K562 (cell line): ENCODE measurements at places on chromosomes 2 and 18. TPM values are rescaled to one million over a fixed set of nuclear protein-coding genes. Genes with fewer than 3 reads are reported as not detected.

- no peak for DNase-seq
- H3K4me3 ChIP-seq = no peak overlapping the region
- H3K36me3 ChIP-seq = no peaks in the 10 kb centered on the region
- H3K27me3 ChIP-seq = no peaks in the 10 kb centered on the region
These were observed 969 bp upstream of the ALKAL2 start for GRCh38 chr2:288758-289361.

DNA sequence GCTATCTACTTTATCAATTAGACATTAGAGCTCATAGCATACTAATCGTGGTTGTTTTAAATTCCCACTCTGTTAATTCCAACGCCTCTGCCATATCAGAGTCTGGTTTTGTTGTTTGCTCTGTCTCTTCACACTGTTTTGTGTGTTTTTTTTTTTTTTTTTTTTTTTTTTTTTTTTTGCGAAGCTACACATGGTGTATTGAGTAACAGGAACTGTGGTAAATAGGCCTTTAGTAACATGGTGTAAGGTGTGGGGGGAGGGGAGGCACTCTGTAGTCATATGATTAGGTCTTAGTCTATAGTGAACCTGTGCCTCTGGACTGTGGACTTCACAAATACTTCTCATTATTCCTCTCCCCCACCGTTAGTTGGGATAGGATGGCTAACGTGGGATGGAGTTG, 370.7 kb upstream of the RAB12 start:
- no peaks in the 10 kb centered on the region for H3K36me3 ChIP-seq
- H3K4me3 ChIP-seq = no peak overlapping the region
- H3K27me3 ChIP-seq = no peaks in the 10 kb centered on the region
- no peak overlapping the region for H3K27ac ChIP-seq
- no peak for DNase-seq
- no peaks in the 10 kb centered on the region for H3K4me1 ChIP-seq

DNA sequence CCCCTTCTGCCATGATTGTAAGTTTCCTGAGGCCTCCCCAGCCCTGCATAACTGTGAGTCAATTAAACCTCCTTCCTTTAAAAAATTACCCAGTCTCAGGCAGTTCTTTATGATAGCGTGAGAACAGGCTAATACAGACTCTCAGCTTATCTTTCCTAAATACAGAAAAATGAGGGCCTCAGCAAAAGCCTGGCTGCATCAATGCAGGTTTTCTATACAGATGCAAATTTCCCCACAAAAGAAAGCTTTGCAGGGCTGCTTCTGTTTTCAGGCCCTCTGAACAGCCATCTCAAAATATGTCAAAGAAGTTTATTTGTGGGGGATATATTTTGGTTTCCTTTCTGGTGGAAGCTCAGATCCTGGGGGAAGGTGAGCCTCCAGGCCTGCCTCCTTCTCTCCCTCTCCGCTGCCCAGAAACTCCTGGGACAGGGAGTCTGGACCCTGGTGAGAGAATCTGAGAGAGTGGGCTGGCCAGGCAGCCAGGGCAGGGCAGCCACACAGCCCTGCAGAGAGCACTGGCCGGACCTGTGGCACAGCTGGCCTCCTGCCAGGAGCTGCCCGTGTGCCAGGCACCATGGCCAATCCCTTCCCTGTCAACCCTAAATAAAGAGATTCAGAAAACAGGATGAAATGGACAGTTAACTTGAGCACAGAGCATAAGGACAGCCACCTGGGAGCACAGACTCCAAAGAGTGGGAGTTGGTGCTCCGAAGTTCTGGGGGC, 21.6 kb upstream of the AGXT start:
- no peak overlapping the region for H3K4me3 ChIP-seq
- no peak overlapping the region for H3K27ac ChIP-seq
- H3K27me3 ChIP-seq = no peaks in the 10 kb centered on the region
- DNase-seq = no peak
- H3K4me1 ChIP-seq = peaks cover 9% of the 10 kb centered on the region

DNA sequence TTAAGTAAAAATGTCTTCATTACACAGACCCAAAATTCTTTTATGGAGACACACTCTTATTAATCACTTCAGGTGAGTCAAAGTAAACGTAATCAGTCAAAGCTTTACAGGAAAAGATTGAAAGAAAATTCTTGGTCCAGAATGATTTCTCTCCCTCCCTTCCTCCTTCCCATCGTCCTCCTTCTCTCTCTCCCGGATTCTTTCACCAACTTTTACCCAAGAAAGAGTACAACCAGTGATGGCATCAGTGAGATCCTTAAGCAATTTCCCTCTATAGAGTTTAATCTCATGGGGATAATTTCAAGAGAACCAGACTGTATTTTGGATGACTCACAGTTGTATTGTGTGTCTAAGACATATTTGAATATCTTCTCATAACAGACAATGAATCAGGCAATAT, 258.1 kb downstream of the ALK start:
- no peak overlapping the region for H3K4me3 ChIP-seq
- no peaks in the 10 kb centered on the region for H3K27me3 ChIP-seq
- H3K36me3 ChIP-seq = no peaks in the 10 kb centered on the region
- no peaks in the 10 kb centered on the region for H3K4me1 ChIP-seq

DNA sequence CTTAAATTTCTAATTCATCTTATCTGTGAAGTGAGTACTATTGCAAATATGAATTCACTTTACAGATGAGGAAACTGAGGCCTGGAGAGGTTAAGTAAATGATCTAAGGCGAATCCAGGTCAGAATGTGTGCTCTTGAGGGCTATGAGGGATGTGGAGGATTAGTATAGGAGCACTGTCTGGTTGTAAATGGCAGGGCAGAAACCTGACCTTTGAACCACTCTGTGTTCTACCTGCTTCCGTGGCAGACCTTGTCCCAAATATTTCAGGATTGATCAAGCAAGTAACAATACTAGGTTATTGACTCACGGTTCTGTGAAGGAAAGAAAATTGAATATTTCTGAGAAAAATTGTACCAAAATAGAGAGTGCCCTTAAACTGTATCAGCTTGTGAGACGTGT, 74.7 kb downstream of the PTPRM start:
- DNase-seq = no peak
- H3K27me3 ChIP-seq = no peaks in the 10 kb centered on the region
- no peaks in the 10 kb centered on the region for H3K4me1 ChIP-seq

- no peak overlapping the region for H3K27ac ChIP-seq
- no peaks in the 10 kb centered on the region; the same call in 2 of the 3 replicates for H3K4me1 ChIP-seq
- H3K4me3 ChIP-seq = no peak overlapping the region
- no peaks in the 10 kb centered on the region for H3K36me3 ChIP-seq
These were observed 110.2 kb upstream of the GPC1 start for GRCh38 chr2:240325016-240326007.

FAM228A gene
- not detected in 2 replicates for total RNA-seq
